Regular cardiac myocyte (primary cell): ENCODE measurements at places on chromosomes 1 and 21. TPM values are rescaled to one million over a fixed set of nuclear protein-coding genes. Genes with fewer than 3 reads are reported as not detected.

The MSH4 gene
- total RNA-seq: 0.38 and 1.4 TPM in 2 replicates

The PRAMEF27 gene
- not detected in 2 replicates for total RNA-seq

The OLIG2 gene
- total RNA-seq: not detected in 2 replicates

The KIAA1614 gene
- total RNA-seq: 2.9 and 4.5 TPM in 2 replicates

The HCN3 gene
- 0.19 and 0.85 TPM in 2 replicates for total RNA-seq

The IFI44 gene
- total RNA-seq: 19.2 and 23.8 TPM in 2 replicates

The CHI3L1 gene
- total RNA-seq: 0.19 and 5.4 TPM in 2 replicates

The SOX13 gene
- 3.7 and 6.3 TPM in 2 replicates for total RNA-seq

The CD84 gene
- not detected in 2 replicates for total RNA-seq

The PROX1 gene
- 0.28 and 0.38 TPM in 2 replicates for total RNA-seq

The SIK1 gene
- total RNA-seq: 0.58 and 6.5 TPM in 2 replicates

The CRNN gene
- not detected in 2 replicates for total RNA-seq

The SAMD11 gene
- total RNA-seq: 4.5 and 5.8 TPM in 2 replicates

The RHCE gene
- total RNA-seq: 1.2 and 1.7 TPM in 2 replicates

The OR2M3 gene
- total RNA-seq: not detected in 2 replicates

The LHX8 gene
- not detected in 2 replicates for total RNA-seq

The TMEM240 gene
- 1.5 and 3.7 TPM in 2 replicates for total RNA-seq

The PAFAH2 gene
- 9.0 and 11.1 TPM in 2 replicates for total RNA-seq

The ZCCHC17 gene
- total RNA-seq: 33.3 and 55.2 TPM in 2 replicates

The SYCP1 gene
- total RNA-seq: not detected in 2 replicates

The KRTAP19-6 gene
- not detected in 2 replicates for total RNA-seq

The BTG3 gene
- total RNA-seq: 32.4 and 35.5 TPM in 2 replicates

The BTG2 gene
- total RNA-seq: 5.9 and 14.7 TPM in 2 replicates

The TBCE gene
- total RNA-seq: 21.4 and 39.5 TPM in 2 replicates

The CFHR2 gene
- total RNA-seq: not detected in 2 replicates

The FNDC10 gene
- total RNA-seq: 1.3 and 1.7 TPM in 2 replicates

The SYPL2 gene
- total RNA-seq: 0.19 and 0.56 TPM in 2 replicates

The FCMR gene
- total RNA-seq: not detected in 2 replicates

The FAM131C gene
- 0.28 TPM in 1 of 2 replicates, not detected in the other for total RNA-seq

The CALML6 gene
- total RNA-seq: 0.19 and 0.85 TPM in 2 replicates

The ADORA3 gene
- total RNA-seq: not detected in 2 replicates

The SPRR2A gene
- total RNA-seq: not detected in 2 replicates
